GM23338 (cell line): ENCODE measurements at places on chromosomes 13 and 19. TPM values are rescaled to one million over a fixed set of nuclear protein-coding genes. Genes with fewer than 3 reads are reported as not detected.

DNA sequence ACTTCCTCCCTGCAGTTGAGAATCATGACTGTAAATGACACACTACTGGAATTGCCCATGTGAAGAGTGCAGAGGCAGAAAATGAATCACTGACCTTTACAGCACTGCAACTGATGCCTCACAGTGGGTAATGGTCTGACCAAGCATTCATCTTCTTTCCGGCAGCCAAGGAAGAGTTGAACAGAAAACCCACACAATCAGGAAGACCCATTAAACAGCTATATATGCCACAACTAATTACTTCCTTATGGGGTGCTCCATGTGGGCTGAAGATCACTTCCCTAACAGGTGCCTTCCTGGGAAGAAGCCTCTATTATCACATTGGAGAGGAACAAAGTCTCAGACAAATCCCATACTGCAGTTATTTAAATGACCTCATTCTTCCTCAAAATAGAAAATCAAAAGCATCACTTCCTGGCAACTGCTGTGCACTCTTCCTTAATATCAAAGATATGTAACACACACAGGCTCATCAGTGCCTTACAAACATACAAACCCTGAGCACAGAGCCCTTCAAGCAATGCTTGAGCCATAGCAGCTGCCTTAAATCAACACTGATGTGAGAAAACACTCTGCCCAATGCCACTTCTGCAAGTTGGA, 45.8 kb downstream of the RUBCNL start:
- no peaks in the 10 kb centered on the region for H3K36me3 ChIP-seq
- H3K27ac ChIP-seq: no peak overlapping the region
- no peaks in the 10 kb centered on the region for H3K27me3 ChIP-seq
- no peak for DNase-seq

- H3K27ac ChIP-seq: no peak overlapping the region
- H3K4me1 ChIP-seq: no peaks in the 10 kb centered on the region
- H3K36me3 ChIP-seq: no peaks in the 10 kb centered on the region
- H3K4me3 ChIP-seq: no peak overlapping the region
- DNase-seq: no peak
Measured at GRCh38 chr13:98626298-98626935, 49.5 kb upstream of the STK24 start.

GRCh38 chr19:13610039-13610691, 103.9 kb upstream of the CACNA1A start:
- H3K4me1 ChIP-seq: no peaks in the 10 kb centered on the region
- H3K4me3 ChIP-seq: no peak overlapping the region
- H3K27ac ChIP-seq: no peak overlapping the region
- H3K27me3 ChIP-seq: no peaks in the 10 kb centered on the region
- H3K36me3 ChIP-seq: no peaks in the 10 kb centered on the region

The OR4F17 gene
- not detected in 2 replicates for total RNA-seq

DNA sequence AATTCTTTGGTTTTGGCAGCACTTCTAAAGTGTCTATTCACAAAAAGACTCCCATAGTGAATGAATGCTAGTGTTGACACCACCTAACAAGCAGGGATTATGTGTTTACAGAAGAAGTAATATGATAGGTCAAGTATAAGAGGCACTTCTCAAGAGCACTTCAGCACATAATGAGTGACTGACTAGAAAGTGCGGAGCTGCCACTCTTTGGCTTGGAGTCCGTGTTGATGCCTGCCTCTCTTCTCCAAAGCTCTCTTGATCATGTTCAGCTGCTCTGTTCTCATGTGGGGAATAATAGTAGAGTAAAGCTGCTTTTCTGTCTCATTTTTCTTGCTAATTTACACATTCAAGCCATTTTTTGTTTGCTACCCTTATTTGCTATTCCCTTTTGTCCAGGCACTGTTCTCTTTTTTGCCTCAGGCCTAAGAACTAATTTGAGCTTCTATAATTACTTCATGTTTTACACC, 22.7 kb upstream of the MAB21L1 start:
- no peaks in the 10 kb centered on the region for H3K36me3 ChIP-seq
- H3K4me1 ChIP-seq: no peaks in the 10 kb centered on the region; the same call in 1 of the 2 replicates
- no peak for DNase-seq

- no peaks in the 10 kb centered on the region for H3K36me3 ChIP-seq
- no peak for DNase-seq
- H3K27ac ChIP-seq: no peak overlapping the region
- H3K4me1 ChIP-seq: no peaks in the 10 kb centered on the region
- no peaks in the 10 kb centered on the region for H3K27me3 ChIP-seq
Measured at GRCh38 chr19:40947114-40947513, 44.0 kb upstream of the CYP2B6 start.

GRCh38 chr19:10998666-10999065, 37.8 kb downstream of the SMARCA4 start:
- H3K27me3 ChIP-seq: no peaks in the 10 kb centered on the region
- H3K4me3 ChIP-seq: no peak overlapping the region
- H3K27ac ChIP-seq: no peak overlapping the region
- H3K36me3 ChIP-seq: peaks cover 42% of the 10 kb centered on the region
- DNase-seq: no peak

DNA sequence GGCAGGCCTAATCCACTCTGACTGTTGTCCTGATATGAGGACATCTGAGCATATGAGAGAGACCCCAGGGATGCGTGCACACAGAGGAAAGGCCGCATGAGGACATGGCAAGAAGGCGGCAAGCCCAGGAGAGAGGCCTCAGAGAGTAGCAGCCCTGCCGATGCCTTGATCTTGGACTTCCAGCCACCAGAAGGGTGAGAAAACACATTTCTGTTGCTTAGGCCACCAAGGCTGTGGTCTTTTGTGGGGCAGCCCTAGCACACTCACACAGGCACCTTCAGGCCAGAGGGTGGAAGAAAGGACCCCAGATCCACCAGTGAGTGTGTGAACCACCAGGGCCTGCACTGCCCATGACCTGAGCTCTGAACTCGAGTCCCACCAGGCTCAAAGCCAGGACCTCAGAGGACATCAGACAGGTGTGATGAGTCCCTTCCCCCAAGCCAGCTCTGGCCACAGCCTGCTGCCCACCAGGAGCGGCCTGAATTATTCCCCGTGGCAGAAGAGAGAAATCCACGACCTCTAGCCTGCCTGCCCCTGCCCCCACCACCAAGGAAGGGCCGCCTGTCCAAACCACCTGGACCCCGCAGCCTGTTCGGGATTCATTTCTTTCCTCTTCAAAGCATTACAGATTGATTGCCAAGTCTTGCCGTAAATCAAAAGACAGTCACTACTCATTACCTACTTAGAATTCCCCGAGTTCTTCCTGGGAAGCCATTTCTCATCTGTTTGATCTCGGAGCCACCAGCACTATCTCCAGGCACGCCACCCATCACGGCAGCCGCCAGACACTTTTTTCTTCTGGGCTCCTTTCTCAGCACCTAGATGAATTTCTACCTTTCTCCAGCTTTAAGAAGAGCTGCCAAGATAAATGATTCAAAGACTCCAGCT, 72.2 kb downstream of the CEBPG start:
- H3K27ac ChIP-seq: no peak overlapping the region
- no peak for DNase-seq
- H3K4me3 ChIP-seq: no peak overlapping the region
- no peaks in the 10 kb centered on the region for H3K4me1 ChIP-seq
- no peaks in the 10 kb centered on the region for H3K27me3 ChIP-seq

- no peaks in the 10 kb centered on the region for H3K27me3 ChIP-seq
- H3K36me3 ChIP-seq: no peaks in the 10 kb centered on the region
- peak overlapping the region; percentile 34 for H3K4me3 ChIP-seq
- DNase-seq: peak; percentile 30
Measured at GRCh38 chr13:114229506-114229905, 5.2 kb upstream of the CDC16 start.

The CGB2 gene
- total RNA-seq: not detected in 2 replicates
